Activated naive CD4-positive, alpha-beta T cell treated with anti-CD3 and anti-CD28 coated beads for 36 hours (primary cell): ENCODE measurements at places on chromosomes 5 and 9. TPM values are rescaled to one million over a fixed set of nuclear protein-coding genes. Genes with fewer than 3 reads are reported as not detected.

- DNase-seq: no peak
Measured at GRCh38 chr5:10343486-10343885, 10.0 kb upstream of the MARCHF6 start.

GRCh38 chr9:80437091-80437640 is 865.4 kb downstream of the TLE4 start:
- DNase-seq: no peak

Gene ABCA2
- 4.7 TPM for total RNA-seq

Gene DAB2IP
- 0.35 TPM for total RNA-seq

- no peak for DNase-seq
Measured at GRCh38 chr5:88399561-88399960, 130.9 kb upstream of the TMEM161B start.

Gene UBAC1
- total RNA-seq: 37.2 TPM

- no peak for DNase-seq
Measured at GRCh38 chr5:127433526-127433925, 83.9 kb upstream of the PRRC1 start.

Gene N4BP3
- total RNA-seq: 1.6 TPM

DNA sequence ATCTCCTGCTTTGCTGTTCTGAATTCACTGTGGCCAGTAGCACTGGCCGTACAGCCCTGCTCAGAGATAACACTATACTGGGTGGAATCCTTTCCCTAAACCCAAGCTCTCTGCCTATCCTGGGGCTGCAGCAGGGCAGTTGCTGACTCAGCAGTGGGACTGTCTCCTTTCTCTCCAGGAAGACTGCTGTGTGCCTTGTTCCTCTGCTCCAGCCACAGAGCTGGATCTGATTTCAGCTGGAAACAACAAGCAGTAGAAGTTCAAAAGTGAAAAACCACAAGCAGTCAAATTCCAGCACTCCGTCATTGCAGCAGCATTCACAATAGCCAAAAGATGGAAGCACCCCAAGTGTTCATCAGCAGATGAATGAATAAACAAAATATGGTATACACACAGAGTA is 105.0 kb downstream of the FBXL7 start:
- DNase-seq: no peak

Gene SCGB3A2
- total RNA-seq: not detected

Gene CATSPER3
- 0.32 TPM for total RNA-seq

Gene CSF2
- total RNA-seq: not detected

DNA sequence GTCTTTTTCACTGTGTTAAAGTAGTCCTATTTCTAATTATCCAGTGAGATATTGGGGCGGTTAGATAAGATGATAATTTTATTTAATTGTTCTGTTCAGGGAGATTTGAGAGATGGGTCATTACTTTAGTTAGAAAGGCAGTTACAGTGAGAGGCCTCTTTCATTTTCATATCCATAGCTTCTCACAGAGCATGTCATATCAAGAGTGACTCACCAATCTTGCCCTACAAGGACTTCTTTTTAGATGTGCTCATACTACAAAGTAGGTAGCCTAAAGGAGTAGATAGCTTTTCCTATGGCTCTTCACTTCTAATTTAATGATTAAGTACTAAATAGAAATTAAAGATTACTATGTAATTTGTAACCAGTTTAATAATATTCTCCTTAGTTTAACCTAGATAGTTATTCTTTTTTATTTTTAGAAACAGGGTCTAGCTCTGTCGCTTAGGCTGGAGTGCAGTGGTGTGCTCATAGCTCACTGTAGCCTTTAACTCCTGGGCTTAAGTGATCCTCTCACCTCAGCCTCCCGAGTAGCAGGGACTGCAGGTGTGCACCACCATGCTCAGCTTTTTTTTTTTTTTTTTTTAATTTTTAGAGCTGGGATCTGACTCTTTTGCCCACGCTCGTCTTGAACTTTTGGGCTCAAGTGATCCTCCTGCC is 71.0 kb downstream of the FER start:
- no peak for DNase-seq

DNA sequence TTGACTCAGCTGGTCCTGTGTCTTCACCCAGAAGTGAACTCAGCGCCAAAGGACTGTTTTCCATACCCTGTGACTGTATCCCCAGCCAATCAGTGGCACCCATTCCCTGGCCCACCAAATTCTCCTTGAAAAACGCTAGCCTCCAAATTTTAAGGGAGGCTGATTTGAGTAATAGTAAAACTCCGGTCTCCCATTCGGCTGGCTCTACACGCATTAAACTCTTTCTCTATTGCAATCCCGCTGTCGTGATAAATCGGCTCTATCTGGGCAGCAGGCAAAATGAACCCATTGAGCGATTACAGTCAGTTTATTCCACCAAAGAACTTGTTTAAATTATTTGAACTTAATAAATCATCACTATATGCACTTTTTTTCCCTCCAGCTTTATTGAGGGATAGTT is 55.9 kb upstream of the PPP1R26 start:
- no peak for DNase-seq

- DNase-seq: no peak
Measured at GRCh38 chr5:158178535-158178934, 319.6 kb upstream of the CLINT1 start.

- no peak for DNase-seq
Measured at GRCh38 chr5:150179019-150179620, 10.7 kb upstream of the SLC6A7 start.

DNA sequence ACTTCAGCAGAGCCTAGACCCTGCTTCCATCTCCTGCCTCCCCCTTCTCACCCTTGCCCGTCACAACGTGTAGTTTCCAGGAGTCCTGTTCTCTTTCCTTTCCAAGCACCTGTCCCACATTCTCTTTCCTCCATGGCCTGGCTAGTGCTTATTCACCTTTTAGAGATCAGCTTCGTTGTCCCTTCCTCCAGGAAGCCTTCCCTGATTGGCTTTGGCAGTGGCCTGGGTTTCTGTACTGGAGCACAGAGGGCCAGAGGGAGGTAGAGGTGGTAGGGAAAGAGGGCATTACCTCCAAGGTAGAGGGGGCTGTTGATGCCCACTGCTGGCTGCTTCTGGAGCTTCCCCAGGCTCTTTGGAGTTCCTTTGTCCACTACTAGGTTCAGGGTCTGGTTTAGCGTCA is 93.7 kb upstream of the PANK3 start:
- no peak for DNase-seq

Gene SEC61B
- 105 TPM for total RNA-seq

DNA sequence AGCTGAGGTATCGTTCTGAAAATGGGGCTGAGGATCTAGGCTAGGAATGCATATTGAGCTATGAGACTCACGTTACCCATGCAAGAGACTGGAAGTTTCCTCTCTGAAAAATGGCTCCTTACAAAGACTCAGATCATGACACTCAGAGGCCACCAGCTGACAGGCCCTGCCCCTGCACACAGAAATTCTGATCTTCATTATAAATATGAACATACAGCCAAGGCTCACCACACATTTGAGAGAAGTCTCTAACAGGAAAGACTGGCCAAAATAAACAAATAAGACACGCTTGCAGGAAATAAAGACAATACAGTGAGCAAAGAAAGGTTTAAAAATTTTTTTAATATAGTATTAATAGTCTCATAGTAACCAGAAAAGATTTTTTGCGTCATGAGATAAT is 365.9 kb downstream of the NFIB start:
- no peak for DNase-seq

DNA sequence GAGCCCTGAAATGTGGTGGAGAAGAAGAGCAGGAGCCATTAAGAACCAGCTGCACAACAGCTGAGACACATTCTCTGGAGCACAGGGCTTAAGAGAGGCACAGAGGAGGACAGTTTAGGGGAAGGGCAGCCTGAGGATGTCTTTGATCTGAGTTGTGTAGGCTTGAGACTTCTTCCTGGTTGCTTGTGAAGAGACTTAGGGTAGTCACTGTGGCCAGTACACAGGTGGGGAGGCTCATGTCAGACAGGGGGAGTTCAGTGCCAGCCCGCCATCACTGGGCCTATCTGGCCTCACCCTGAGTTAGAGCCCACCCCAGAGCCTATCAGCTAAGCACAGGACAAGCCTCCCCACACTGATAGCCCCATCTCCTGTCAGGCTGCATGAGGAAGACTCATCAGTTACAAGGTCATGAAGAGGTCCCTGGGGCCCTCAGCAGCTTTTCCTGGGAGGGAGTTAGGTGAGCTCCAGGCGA is 19.8 kb downstream of the SLC22A4 start:
- DNase-seq: no peak

Gene GPR150
- total RNA-seq: 0.94 TPM

DNA sequence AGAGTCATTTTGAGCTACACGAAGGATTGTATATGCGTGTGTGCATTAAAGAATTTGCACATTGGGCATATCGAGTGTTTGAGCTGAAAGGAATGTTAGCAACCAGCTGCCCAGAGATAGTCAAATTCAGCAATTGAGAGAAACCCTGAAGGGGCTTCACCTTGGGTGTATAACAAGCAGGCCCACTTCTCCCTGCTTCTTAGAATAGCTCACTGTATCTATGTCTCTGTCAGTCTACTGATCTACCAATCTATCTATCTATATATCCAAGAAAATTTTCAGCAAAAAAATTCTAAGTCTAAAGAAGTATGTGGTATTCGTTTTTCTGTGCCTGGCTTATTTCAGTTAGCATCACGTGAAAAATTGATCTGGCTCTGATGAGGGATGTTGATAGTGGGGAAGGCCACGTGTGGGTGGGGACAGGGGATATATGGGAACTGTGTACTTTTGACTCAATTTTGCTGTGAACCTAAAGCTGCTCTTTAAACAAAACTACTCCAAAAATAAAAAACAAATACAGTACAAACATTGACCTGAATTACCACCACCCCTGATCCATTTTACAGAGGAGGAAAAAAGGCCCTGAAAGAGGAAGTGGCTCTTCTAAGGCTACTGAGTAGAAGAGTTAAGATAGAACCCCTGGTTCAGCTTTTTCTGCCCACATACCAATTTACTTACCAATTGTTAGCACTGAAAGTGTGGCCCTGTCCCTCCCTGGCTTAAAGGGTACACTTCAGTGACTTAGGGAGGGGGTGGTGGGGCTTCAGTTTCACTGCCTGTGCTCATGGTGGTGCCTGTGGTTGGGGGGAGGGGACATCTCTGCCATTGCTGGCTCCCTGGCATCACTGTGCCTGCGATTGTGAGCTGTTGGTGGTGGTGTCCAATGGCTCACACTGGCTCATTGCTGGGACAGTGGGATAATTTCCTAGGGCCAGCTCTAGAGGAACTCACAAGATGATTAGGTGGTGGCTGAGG is 141.8 kb downstream of the DOCK2 start:
- DNase-seq: no peak

DNA sequence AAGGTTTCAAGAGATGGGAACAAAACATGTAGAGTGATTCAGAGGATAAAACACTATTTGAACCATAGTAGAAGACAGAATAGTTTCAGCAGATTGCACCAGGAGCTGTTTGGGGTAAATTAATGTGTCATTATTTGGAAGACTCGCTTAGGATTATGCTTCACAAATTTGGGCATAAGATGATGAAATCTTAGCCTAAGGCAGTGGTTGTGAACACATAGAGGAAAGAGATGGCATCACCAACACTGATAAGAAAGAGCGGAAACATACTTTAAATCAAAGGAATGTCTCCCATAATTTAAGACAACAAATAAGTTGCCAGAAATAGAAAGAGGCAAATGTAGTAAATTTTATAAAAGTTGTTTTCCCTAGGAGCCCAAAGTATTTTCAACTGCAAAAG is 66.1 kb upstream of the TBCA start:
- no peak for DNase-seq

DNA sequence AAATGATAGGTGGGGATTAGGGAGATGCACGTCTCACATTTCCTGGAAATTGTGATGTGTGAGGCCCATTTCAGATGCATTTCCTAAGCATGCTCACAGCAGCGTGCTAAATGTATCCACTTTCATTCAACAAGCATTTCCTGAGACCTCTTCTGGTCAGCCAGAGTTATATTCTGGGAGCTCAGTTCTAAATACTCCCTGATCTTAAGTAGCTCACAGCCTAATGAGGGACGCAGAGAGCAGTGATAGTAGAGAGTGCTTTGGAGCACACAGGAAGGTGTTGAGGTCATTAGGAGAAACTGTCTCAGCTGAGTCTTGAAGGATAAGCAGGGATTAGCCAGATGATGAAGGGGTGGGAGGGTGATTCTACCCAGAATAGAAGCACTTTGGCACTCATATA is 46.2 kb upstream of the FSD1L start:
- DNase-seq: no peak

- DNase-seq: no peak
Measured at GRCh38 chr5:179374506-179375235, 29.4 kb upstream of the ADAMTS2 start.

GRCh38 chr5:10680876-10681481 is 80.1 kb downstream of the DAP start:
- DNase-seq: no peak

DNA sequence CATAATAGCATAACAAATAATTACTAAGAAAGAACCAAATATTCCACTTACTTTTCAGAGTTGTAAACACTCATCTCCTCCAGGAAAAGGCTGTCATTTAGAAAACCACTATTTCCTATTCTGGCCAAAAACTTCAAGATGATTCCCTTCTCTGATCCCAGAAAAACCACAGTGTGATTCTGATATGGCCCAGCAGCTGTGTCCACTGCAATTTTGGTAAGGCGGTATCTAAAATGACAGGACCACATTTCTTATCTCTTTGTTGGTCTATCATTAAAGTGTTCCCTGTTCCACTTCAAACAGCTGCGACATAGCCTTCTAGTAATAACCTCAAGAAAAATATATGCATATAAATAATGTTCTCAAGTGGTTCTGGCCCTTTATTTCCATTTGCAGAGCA is 96.1 kb downstream of the SEMA6A start:
- no peak for DNase-seq

- no peak for DNase-seq
Measured at GRCh38 chr5:142356349-142356715, 31.5 kb upstream of the SPRY4 start.

GRCh38 chr5:56426693-56427092 is 193.6 kb upstream of the ANKRD55 start:
- DNase-seq: no peak
